ENCODE measurements at places on chromosomes 12 and 14.

DNA sequence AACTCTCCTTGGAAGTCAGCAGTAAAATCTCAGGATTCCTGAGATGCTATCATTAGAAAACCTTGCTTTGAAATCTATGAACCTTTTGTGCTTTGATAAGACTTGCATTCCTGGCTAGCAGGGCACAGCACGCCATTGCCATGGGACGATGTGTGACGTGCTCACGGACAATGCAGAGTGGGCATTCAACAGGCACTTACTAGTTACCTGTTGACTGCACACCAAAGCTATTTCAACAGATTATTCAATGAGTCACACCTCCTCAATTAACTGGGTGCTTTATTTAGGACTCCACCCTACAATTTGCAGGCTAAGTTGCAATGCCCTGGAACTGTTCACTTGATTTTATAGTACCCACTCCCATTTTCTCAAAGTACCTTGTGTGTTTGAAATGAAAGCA lies 11.3 kb downstream of the NOS1 start:
- DNase-seq: no peak

GRCh38 chr14:50521912-50522341 lies 10.4 kb downstream of the MAP4K5 start:
- DNase-seq: no peak

- no peak for DNase-seq
Measured at GRCh38 chr12:92058664-92059063, 87.0 kb downstream of the BTG1 start.

DNA sequence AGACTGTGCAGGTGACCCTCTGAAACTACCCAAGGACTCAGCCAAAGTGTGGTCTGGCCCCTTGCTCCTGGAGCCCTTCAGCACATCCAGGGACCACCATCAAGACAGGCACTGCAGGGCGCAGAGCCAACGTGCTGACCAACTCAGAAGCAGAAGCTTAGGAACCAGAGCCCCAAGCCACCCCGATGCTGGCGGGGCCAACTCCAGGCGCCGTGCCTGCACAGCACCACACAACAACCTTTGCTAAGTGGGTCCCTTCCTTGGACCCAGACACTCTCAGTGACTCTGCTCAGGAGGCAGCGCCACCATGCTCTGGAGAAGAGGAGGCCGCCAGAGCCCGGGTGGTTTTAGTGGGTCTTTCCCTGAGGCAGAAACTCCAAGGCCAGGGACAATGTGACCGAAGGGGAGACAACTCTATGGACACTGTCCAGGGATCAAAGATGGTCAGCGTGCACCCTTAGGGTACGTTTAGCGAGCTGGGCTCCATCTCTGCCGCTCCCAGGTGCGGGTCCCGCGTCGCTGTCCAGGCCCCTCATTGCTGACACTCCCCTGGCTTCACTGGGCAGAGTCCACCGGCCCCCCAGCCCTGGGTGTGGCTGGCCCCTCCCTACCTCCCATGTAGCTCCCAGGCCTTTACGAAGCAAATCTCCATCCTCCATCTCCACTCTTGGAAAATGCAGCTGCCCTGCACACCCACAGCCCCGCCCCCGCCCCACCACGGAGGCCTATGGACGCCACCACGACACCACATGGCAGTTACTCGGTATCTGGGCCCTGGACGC lies 16.1 kb downstream of the CHGA start:
- no peak for DNase-seq

DNA sequence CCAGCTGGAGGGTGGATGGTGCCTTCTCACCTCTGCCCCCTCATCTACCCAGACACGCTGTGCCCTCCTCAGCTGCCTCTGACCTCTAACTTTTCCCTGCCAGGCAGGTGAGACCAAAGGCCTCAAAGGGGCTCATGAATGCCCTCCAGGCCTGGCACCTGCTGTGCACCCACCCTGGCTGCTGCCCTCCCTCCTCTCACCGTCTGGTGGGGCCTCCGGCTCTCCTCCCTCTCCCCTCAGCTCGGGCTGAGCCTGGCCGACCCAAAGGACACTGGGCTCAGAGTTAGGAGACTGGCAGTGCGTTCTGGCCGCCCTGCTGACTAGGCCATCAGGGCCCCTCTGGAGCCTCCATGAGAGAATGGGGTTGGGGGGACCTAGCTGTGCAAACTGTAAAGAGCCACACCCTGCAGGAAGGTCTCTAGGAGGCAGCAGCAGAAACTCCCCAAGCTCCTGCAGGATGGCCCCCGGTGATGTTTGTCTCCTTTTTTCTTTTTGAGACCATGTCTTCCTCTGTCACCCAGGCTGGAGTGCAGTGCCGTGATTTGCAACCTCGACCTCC lies 40.3 kb upstream of the PPP1R13B start:
- no peak for DNase-seq

- no peak for DNase-seq
Measured at GRCh38 chr14:57254884-57255283, 13.8 kb downstream of the EXOC5 start.

DNA sequence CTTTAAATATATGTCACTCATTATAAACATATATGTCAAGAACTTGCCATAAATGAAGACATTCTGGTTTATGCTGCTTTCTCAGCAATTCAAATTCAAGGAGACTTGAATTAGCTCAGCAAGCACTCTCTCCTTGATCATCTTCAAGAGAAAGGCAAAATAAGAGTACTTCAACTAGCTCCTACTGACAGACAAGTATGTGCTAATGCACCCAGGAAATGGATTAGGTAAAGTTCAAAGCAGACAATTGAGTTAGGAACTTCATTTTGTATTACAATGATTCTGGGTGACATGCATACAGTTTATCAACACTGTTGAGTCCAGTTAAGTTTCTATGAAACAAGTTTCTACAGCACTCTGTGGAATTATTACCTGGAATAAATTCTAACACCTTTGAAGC lies 455.9 kb upstream of the USP15 start:
- no peak for DNase-seq

DNA sequence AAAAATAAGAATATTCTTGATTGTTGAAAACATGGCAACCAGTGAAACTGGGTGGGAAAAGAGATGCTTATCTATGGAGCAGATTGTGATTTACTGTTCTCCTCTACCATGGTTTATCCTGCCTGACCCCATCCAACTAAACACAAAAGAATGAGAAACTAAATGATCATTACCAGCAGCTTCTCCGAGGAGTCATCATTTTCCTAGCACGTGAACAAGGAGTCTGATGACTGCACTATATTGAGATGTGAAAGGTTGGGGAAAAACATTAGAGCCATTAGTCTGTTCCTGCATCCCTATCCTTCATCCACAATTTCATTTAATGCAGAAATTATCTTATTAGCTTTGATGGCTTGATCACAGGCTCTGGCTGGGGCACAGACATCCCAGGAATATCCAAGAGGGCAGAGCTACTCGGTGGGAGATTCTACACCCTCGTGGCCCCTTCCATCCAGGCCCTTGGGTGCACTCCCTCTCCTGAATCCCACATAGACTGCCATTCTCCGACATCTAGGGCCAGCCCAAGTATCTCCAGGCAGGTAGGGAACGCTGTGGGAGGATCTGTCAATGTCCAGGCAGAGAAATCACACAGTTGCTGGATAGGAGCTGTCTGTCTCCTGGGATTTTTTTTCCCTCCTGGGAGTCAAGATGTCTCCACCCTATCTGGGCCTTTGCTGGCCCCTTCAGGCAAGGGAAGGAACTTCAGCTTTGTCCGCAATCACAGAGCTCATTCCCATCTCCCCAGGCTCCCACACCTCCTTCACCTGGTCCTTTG lies 43.3 kb upstream of the DHRS4 start:
- no peak for DNase-seq

DNA sequence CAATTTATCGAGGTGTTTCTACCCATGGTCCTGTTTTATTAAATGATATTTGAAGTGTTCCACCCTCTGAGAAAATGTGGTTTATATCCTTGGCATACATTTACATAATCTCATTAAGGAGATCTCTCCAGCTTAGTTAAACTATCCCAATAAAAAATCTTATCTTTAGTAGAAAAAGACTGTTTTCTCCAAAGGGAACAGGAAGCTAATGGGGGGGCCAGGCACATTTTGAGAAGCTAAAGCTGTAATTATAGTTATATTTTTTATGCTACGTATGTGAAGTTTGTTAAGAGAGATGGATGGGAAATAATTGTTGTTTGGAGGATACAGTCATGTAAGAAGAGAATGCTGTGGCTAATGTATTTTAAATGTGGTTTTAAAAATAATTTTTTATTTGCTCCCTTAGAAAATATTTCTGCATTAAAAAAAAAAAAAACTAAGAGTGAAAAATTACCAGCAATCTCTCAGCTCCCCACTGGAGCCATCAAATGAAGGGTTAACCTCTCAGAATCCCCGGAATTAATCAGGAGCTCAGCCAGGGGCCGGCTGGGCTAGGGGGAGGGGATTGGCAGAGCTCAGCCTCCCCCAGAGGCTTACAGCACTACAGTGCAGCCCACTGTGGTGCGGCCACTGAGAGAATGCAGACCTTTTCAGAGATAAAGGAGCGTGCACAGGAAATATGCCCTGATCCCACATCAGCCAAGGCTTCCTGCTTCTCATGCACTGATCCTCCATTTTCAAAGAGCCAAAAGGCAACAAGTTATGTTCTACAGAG lies 185.8 kb downstream of the EGLN3 start:
- no peak for DNase-seq

- DNase-seq: no peak
Measured at GRCh38 chr12:115541891-115542421, 735.5 kb downstream of the MED13L start.

- no peak for DNase-seq
Measured at GRCh38 chr12:112102127-112102526, 6.5 kb downstream of the NAA25 start.

DNA sequence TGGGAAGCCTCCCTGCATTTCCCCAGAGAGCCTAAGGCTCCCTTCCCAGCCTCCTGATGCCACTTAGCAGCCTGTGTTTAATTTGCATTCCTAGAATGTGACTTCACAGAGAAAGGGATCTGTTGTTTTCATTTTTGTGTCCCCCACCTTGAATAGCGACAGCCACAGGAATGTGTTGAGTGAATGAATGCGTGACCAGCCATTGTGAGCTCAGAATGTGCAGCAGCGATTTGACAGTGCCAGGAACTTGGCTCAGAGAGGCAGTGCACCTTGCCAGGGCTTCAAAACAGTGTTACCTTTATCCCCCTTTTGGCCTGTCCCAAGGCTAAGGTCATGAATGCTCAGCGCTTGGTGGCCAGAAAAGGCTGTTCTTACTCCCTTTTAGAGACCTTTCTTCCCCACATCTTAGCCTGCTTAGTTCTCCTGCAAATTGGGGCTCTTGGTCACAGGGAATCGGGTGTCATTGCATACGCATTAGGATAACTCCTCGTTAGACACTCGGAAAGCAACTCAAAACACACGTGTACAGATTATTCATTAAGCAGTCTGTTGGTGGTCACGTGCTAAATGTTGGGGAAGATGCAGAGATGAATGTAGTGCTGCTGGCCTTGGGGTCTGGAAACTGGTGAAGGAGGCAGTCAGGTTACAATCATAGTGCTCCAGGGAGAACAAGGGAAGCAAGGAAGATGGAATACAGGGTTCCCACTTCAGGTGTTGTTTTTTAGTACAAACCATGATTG lies 9.8 kb downstream of the NTF3 start:
- no peak for DNase-seq

- DNase-seq: no peak
Measured at GRCh38 chr12:46065412-46066166, 75.2 kb upstream of the SCAF11 start.

- no peak for DNase-seq
Measured at GRCh38 chr14:64685371-64686281, 18.6 kb upstream of the PLEKHG3 start.

DNA sequence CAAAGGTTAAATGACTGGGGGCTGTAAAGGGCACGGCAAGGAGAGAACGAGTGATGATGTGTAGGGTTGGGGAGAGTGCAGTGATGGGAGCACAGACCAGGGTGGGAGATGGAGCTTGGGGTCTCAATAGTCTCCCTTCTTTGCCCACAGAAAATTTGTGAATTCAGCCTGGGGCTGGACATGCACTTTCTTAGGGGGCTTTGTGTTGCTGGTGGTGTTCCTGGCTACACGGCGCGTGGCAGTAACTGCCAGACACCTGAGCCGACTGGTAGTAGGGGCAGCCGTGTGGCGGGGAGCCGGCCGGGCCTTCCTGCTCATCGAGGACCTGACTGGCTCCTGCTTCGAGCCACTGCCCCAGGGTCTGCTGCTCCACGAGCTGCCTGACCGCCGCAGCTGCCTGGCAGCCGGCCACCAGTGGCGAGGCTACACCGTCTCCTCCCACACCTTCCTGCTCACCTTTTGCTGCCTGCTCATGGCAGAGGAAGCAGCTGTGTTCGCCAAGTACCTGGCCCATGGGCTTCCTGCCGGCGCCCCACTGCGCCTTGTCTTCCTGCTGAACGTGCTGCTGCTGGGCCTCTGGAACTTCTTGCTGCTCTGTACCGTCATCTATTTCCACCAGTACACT lies 1.7 kb downstream of the FITM1 start:
- no peak for DNase-seq

DNA sequence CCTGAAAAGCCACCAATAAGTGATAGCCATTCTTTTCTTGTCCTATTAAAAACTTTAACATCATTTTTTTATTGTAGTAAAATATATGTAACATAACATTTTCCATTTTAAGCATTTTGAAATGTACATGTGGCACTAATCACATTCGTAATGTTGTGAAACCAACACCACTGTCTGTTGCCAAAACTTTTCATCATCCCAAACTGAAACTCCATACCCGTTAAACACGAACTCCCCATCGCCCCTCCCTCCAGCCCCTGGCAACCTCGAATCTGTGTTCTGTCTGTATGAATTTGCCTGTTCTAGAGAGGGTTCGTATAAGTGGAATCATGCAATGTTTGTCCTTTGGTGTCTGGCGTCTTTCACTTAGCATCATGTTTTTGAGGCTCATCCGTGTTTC lies 75.9 kb downstream of the CCDC92 start:
- no peak for DNase-seq

DNA sequence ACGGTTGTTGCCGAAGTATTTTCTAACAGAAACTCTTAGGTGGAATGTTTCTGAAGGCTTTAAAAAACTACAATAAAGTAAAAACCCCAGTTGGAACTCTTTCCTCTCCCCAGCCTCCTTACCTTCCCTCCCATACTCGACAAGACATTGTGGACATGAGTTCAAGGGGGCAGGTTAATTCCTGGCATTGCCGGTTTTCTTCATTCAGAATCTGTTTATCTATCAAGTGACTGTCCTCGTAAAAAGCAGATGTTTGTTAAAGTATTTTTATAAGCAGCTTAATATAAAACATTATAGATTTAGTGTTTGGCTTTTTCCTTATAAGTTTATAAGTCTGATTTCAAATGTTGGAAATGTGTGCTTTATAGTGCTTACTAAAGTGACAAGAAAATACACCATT lies 30.7 kb downstream of the PARP11 start:
- no peak for DNase-seq

Measured in T-helper 9 cell (primary cell).